ENCODE measurements at places on chromosomes 5 and 9.

DNA sequence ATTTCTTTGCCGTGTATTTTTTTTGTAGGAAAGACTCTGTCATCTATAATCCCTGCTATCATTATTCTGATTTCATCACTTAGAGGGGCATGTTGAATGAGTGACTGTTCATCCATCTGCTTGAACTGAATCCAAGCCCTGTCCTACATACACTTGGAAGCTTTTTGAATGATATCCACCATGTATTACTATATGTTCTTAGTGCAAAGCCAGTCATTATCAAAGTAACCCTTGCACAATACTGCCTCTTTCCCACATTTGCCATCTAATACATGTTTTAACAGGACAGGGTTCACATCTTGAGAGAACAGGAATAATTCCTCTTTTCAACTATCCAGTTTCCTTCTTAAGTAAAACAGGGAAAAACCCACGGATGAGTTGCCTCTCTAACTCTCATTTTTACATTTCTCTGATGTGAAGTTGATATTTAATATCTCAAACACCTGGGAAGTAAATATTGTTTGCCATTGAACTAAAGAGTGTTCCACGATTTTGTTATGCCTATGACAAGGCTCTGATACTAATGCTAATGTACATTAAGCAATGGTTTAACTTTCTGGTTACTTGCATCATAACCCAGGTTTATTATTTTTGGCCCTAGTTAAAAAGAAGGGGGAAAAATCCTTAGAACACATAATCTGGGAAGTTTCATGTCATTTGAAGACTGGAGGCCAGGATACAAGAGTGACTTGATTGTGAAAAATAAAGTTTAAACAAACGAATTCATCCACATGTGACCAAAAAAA lies 103.7 kb upstream of the TARS1 start:
- H3K36me3 ChIP-seq = no peaks in the 10 kb centered on the region
- no peak overlapping the region for H3K27ac ChIP-seq
- H3K4me3 ChIP-seq = no peak overlapping the region
- no peaks in the 10 kb centered on the region for H3K4me1 ChIP-seq
- DNase-seq = no peak

GRCh38 chr5:60843936-60844905 lies at the start of gene ELOVL7:
ELOVL7 (minus strand) TSS chr5:60844269; CDS start chr5:60787397, 56,872 bp downstream.
- H3K27ac ChIP-seq = peak within 1 kb of the TSS; percentile 80
- peak; percentile 87 for DNase-seq
- peaks cover 3% of the 10 kb centered on the region for H3K36me3 ChIP-seq
- peaks cover 4% of the 10 kb centered on the region for H3K4me1 ChIP-seq

DNA sequence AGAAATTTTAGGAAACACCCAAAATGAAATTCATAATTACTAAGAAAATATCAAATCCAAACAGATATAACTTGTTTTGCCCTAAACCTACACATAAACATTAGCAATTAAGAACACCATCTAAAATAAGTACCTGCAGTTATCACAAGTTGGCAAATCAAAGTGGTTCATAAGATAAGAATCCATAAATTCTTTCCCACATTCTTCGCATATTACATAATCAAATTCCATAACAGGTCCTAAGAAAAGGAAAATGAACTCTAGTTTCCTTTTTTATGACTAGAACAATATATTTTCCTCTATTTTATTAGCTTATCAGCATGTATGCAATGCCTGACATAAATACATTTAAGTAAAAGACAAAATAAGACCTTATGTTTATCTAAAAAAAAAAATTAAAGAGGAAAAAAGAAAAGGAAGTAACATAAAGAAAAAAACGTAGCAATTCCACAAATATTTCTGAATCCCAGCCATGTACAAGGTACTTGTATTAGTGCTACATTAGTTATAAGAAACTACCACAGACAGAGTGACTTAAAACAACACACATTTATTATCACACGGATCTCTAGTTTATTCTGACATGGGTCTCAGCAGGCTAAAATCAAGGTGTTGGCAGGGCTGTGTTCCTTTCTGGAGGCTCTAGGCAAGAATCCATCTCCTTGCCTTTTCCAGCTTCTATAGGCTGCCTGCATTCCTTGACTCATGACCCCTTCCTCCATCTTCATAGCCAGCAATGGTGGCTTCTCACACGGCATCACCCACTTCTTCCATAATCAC lies 7.5 kb downstream of the XPA start:
- no peaks in the 10 kb centered on the region for H3K27me3 ChIP-seq
- no peak for DNase-seq
- no peak overlapping the region for H3K4me3 ChIP-seq
- peaks cover 21% of the 10 kb centered on the region for H3K4me1 ChIP-seq

DNA sequence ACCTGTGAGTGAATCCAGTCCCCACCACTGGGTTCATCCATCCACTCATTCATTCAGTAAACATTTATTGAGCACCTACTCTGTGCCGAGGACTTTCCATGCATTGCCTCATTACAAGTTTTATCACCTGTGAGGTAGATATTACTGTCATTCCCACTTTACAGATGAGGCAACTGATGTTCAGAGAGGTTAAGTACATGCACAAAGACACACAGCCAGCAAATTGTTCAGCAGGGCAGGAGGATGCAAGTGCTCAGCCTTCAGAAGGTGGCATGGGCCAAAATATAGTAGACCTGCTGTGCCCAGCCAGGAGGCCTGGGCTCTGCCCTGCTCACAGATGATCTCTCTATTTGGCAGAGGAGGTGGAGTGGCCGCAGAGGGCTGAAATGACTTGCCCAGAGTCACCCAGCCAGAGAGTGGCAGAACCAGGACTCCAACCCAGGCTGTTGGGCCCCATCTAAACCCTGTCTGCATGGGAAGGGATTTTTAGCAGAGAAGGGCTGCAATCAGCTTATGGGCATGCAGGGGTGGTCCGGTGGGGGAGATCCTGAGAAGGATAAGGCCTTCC lies 7.6 kb upstream of the NEURL1B start:
- DNase-seq = no peak
- no peaks in the 10 kb centered on the region for H3K36me3 ChIP-seq
- no peak overlapping the region for H3K4me3 ChIP-seq
- H3K4me1 ChIP-seq = peaks cover 7% of the 10 kb centered on the region
- H3K27me3 ChIP-seq = no peaks in the 10 kb centered on the region

GRCh38 chr5:64213531-64213930 lies 47.9 kb downstream of the RNF180 start:
- H3K36me3 ChIP-seq = no peaks in the 10 kb centered on the region
- H3K27ac ChIP-seq = no peak overlapping the region
- no peak for DNase-seq
- H3K27me3 ChIP-seq = no peaks in the 10 kb centered on the region
- H3K4me1 ChIP-seq = no peaks in the 10 kb centered on the region

GRCh38 chr5:72494623-72495124 lies 12.5 kb downstream of the ZNF366 start:
- no peak overlapping the region for H3K27ac ChIP-seq
- no peaks in the 10 kb centered on the region for H3K4me1 ChIP-seq
- DNase-seq = no peak
- no peaks in the 10 kb centered on the region for H3K36me3 ChIP-seq
- peaks cover 6% of the 10 kb centered on the region for H3K27me3 ChIP-seq
